ENCODE measurements at places on chromosomes 4 and X.

GRCh38 chr4:11866391-11866790 lies 437.7 kb upstream of the HS3ST1 start:
- no peak for DNase-seq

DNA sequence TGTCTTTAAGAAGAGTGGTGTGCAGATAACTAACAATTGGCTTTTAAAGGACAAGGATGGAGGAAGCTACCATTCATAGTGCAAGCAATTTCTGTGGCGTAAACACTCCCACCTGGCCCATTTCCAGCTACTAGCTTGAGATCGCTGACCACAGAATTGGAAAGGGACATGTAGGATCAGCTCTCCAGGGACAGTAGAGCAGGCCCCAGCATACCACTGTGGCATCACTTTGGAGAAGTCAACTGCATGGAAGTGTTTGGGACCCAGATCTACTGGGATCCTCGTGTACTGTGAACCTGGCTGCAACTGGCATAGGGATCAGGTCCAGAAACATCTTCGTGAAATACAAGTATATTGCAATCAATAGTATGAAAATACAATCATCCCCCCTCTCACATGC lies 515.0 kb downstream of the INPP4B start:
- DNase-seq = no peak

DNA sequence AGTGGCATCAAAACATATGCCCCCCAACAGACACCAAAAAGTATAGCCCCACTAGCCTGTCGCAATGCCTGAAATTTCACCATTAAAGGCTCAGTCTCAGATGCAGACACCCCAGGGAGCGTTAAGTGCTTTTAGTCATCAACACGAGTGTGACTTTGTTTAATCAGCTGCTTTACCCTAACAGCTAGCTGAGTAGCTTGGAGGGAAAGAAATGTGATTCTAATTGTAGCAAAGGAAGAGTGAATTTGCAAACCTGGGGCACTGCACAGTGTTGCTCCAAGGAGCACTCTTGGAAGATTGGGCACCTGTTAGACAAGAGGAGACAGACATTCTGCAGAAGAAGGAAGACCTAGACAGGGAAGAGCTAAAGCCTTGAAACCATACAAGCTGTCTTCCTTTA lies 145.1 kb downstream of the BEND2 start:
- DNase-seq = no peak

DNA sequence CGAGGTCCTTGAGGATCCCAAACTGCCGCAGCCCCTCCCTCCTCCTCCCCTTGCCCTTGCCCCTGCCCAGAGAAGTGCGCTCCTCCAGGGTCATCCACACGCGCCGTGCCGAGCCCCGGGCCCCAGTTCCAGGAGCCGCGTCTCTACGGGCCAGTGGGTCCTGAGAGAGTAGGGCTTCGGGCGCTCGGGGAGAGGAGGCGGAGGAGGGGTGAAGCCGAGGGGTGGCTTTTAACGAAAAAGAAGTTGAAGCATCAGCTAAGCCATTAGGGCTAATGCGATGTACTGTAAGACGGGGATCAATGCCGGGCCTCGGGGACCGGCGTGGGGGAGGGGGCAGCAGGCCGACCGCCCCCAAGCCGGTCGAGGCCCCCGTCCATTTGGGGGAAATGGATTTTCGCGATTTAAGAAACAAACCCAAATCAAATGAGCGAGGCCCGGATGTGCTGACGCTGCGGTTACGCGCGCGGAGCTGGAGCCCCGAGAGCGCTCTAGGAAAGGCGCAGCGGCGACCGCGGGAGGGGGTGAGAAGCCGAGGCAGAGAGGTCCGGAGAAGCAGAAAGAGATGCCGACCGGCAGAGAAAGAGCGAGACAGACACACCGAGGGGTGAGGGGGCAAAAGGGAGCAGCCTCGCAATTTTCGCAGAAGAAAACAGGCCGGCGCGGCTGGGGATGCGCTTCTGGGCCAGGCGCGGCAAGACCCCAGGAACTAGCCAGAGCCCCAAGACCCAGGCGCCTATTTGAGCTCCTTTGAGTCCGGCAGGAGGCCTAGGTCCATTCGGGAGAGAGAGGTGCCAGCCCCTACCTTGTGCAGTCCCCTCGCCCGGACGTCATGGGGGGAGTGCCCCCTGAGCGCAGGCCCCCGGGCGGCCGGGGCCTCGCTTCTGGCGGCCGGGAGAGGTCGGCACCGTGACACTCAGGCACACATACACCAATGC lies 13.6 kb downstream of the HMX1 start:
- DNase-seq = no peak

GRCh38 chr4:140186651-140187315 lies 32.8 kb upstream of the MAML3 start:
- no peak for DNase-seq

DNA sequence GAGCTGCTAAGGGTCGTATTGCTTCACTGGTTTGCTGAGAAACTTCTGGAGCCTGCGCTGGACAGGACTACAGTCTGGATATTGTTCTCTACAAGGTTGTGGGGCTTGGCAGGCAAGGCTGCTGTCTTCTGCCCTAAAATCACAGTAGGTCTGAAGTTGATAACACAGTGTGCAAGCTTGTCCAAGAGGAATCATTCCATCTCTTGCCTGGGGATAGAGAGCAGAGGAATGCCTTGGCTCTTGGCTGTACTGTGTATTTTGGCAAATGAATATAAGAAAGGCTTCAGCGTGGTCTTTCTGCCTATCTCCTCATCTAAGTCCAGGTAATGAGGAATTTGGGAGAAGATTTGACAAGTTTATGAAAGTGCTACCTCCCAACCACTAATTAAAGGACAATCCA lies 9.4 kb upstream of the RASL11B start:
- DNase-seq = no peak

GRCh38 chrX:150159537-150159936 lies 203.6 kb upstream of the MAMLD1 start:
- no peak for DNase-seq

DNA sequence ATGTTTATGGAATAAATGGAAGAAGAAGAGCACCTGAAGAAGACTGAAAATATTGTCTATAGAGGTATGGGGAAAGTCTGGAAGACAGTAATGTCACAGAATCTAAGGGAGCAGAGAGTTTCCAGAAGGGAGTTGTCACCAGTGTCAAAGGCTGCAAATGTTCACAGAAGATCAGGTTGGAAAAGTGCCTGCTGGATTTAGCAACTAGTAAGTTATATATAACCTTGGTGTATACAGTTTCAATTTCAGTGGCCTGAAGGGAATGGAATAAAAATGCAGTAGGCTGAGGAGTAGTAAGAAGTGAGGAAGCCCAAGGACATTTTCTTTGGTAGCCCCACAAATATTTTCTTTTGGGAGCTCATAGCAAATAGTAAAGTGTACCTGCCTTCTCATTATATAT lies 107.2 kb downstream of the SATL1 start:
- DNase-seq = no peak

DNA sequence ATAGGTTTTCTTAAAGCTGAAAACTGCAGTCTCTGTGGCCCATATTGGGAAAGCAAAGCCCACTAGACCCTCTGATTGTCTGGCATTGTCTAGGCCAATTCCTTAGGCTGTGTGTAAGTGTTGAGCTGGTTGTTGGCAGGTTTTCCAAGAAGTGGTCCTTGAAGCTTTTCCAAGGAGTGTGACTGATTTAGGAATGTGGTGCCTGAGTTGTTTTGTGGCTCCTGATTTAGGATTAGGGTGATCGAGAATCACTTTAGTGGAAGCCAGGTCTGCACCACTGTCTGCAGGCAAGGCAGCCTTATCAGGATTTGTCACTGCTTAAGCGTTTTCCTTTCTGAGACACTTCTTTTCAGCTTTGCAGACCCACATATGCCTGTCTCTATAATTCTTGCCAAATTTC lies 339.0 kb upstream of the DDX53 start:
- no peak for DNase-seq

DNA sequence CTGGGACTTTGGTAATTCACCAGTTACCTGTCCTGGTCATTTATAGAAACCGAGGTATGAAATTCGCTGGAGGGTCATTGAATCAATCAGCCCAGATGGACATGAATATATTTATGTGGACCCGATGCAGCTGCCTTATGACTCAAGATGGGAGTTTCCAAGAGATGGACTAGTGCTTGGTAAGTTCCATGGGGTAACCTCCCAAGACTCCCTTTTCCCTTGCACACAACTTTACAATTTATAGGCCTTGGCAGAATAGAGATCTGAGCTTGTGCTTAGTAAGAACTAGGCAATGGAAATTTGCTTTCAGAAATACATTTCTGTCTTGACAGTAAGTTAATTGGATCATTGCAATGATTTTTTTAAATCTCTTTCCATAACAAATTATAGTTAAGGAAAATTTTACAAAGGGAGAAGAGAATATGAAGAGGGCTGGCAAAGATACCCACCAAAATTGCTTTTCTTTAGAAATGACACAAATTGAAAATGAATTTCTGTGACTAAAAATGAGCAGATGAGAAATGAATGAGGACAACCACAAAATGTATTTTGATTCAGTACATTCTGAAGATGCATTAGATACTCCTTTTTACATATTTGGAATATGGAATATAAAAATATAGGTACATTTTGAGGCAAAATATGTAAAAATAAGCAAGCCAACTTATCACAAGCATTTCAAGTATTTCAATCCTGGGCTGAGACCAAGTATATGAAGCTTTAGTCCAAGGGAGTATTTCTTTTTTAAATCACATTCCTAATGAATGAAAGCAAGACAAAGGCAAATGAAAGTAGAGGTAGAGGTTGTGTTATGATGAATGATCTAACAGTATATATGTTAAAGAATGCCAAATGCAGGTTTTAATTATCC lies 45.9 kb downstream of the PDGFRA start:
- DNase-seq = no peak

DNA sequence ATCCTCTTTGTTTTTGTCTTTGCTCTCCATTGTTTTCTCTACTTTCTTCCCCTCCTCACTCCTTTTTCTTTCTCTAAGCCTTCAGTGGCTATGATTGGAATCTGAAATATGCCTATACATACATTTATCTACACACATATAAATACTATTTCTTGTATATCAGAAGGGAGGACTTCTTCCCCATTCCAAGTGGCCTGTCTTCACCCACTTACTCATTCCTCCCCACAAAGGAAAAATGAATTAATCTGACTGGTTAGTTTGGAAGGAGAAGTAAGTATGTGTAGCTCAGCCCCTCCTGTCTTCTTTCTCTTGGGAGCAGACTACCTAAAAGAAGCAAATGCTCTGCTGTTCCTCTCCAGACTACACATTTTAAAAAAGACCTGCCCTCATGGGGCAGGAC lies 17.7 kb downstream of the GUCY2F start:
- no peak for DNase-seq

GRCh38 chrX:150199181-150199580 lies 163.9 kb upstream of the MAMLD1 start:
- DNase-seq = no peak

- DNase-seq = no peak
Observed at GRCh38 chrX:54172455-54172854, 10.6 kb downstream of the FAM120C start.

DNA sequence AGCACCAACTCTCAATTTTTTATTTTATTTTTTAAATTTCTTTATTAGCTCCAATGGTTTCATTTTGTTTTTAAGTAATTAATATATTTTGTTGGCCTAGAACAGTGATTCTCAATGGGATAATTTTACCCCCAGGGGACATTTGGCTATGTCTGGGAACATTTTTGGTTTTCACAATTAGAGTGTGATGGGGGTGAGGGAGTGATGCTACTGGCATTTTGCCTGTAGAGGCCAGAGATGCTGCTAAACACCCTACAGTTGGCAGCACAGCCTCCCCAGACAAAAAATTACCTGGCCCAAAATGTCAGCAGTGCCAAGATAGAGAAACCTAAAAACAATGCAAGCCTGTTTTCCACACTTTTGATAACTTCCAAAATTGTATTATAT lies 64.6 kb downstream of the HHIP start:
- DNase-seq = no peak

DNA sequence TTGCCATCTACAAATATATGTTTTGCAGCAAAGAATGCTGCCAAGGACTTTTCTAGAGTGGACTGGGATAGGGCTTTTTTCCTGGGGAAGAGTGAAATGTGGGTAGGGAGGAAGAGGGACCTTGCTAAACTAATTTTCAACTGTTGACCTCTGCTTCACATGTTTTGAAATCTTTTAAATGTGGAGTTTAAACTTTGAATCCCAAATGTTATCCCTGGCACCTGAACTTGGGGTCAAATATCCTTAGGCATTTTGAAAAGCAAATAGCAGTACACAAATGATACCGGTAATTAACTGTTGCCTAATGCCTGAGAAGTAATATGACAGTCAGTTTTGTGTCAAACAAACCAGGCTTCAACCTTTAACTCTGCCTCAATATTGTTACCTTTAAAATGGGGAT lies 7.3 kb upstream of the AR start:
- DNase-seq = no peak

- peak; percentile 31 for DNase-seq
Observed at GRCh38 chrX:110847334-110847733, 51.7 kb upstream of the CHRDL1 start.

- DNase-seq = no peak
Observed at GRCh38 chr4:17599826-17600225, 14.6 kb upstream of the MED28 start.
